ENCODE measurements at places on chromosomes 1 and 21. TPM values are rescaled to one million over a fixed set of nuclear protein-coding genes. Genes with fewer than 3 reads are reported as not detected.

- no peak overlapping the region for H3K27ac ChIP-seq
- DNase-seq, result peak; percentile 41
- peaks cover 16% of the 10 kb centered on the region for H3K4me1 ChIP-seq
- peaks cover 8% of the 10 kb centered on the region for H3K27me3 ChIP-seq
These were observed 15.3 kb downstream of the SEMA6C start for GRCh38 chr1:151130987-151131586.

RIPK4 gene
- polyA plus RNA-seq, result not detected

GRCh38 chr1:94329986-94330385, 88.2 kb upstream of the ABCD3 start:
- H3K4me3 ChIP-seq, result no peak overlapping the region
- peaks cover 27% of the 10 kb centered on the region for H3K27me3 ChIP-seq
- H3K27ac ChIP-seq, result no peak overlapping the region
- DNase-seq, result no peak
- peaks cover 5% of the 10 kb centered on the region for H3K4me1 ChIP-seq

GPR153 gene
- not detected for polyA plus RNA-seq

GRCh38 chr21:25858325-25858724, 123.6 kb downstream of the GABPA start:
- H3K36me3 ChIP-seq, result no peaks in the 10 kb centered on the region
- no peak overlapping the region for H3K4me3 ChIP-seq
- H3K27me3 ChIP-seq, result no peaks in the 10 kb centered on the region
- H3K4me1 ChIP-seq, result no peaks in the 10 kb centered on the region
- no peak overlapping the region for H3K27ac ChIP-seq

DNA sequence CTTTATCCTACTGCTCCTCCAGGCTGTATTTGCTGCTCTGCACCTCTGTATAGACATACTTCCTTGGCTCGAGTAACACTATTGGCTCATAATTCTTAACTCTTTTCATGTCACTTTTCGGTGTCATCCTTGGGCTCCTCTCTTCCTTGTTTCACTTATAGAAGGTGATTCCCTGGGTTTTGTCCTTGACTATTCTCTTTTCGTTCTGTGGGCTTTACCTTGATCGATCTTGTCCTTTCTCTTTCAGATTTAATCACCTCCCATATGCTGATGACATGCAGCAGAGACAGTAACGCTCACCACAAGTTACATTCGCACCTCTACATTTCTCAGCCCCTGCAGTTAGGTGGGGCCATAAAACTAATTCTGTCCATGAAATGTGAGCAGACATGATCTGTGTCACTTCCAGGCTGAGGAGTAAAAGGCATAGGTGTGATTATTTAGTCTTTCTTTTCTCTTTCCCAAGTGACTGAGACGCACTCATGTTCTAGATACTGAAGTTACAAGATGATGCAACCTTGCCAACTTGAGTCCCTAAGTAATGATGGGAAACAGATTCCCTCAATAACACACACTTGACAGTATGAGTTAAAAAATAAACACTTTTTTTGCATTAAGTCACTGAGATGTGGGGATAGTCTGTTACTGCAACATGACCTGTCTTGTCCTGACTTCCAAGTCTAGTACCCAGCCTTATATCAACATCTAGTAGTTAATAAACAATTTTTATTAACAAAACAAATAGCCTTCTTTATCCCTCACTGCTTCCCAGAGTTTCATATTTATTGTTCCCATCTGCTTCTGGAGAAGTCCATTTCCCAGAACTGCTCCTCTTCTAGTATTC, 49.9 kb upstream of the HAO2 start:
- no peaks in the 10 kb centered on the region for H3K27me3 ChIP-seq
- H3K36me3 ChIP-seq, result no peaks in the 10 kb centered on the region
- no peak overlapping the region for H3K27ac ChIP-seq
- no peak overlapping the region for H3K4me3 ChIP-seq
- H3K4me1 ChIP-seq, result no peaks in the 10 kb centered on the region

ANXA9 gene
- polyA plus RNA-seq, result 1.4 TPM

RHEX gene
- polyA plus RNA-seq, result not detected

GRCh38 chr1:160681066-160681890, 30.3 kb downstream of the CD48 start:
- H3K27me3 ChIP-seq, result no peaks in the 10 kb centered on the region
- no peak overlapping the region for H3K4me3 ChIP-seq
- H3K36me3 ChIP-seq, result peaks cover 89% of the 10 kb centered on the region
- peak; percentile 76 for DNase-seq
- peak overlapping the region; percentile 33 for H3K27ac ChIP-seq

GRCh38 chr1:52670604-52671003, 27.5 kb downstream of the COA7 start:
- no peaks in the 10 kb centered on the region for H3K4me1 ChIP-seq
- no peaks in the 10 kb centered on the region for H3K36me3 ChIP-seq
- H3K4me3 ChIP-seq, result no peak overlapping the region
- H3K27ac ChIP-seq, result no peak overlapping the region
- H3K27me3 ChIP-seq, result no peaks in the 10 kb centered on the region
